ENCODE measurements at places on chromosomes 7 and 10. TPM values are rescaled to one million over a fixed set of nuclear protein-coding genes. Genes with fewer than 3 reads are reported as not detected.

- H3K36me3 ChIP-seq: no peaks in the 10 kb centered on the region
- no peak for DNase-seq
- H3K4me3 ChIP-seq: no peak overlapping the region
- peaks cover 53% of the 10 kb centered on the region for H3K27me3 ChIP-seq
These were observed 2.5 kb upstream of the KCNH2 start for GRCh38 chr7:150980663-150981062.

GRCh38 chr7:151871189-151871735 lies 5.7 kb downstream of the PRKAG2 start:
- H3K27ac ChIP-seq: no peak overlapping the region
- no peaks in the 10 kb centered on the region for H3K36me3 ChIP-seq
- DNase-seq: no peak
- H3K4me1 ChIP-seq: peaks cover 2% of the 10 kb centered on the region
- no peak overlapping the region for H3K4me3 ChIP-seq
- H3K27me3 ChIP-seq: peaks cover 1% of the 10 kb centered on the region

DNA sequence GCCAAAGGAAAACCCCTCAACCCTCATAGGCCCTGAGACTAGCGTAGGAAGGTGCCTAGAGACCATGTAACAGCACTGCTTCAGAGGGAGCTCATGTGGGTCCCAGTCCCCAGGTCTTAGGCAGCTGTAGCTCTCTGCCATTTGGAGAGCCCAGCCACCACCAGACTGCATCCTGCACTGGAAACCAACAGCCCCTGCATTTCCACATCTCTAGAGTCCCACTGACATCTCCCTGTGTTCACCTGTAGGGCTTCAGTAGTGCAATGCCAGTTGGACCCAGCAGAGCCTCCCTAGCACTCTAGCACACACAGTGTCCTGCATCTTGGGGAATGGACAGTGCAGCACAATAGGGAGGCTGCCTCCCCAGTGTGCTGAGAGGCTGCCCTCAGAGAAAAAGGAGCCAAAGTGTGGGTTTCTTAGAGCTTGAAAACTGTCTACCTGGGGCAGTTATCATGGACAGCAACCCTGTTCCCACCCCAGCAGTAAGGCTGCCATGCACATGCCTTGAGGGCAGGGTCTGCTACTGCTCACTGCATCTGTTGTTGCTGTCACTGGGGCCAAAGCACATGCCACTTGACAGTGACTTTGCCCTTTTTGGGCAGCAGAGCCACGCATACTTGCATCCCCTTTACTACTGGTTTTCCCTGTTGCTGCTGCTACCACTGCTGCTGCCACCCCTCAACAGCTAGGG lies 46.7 kb upstream of the ANTXRL start:
- no peaks in the 10 kb centered on the region for H3K36me3 ChIP-seq
- H3K4me1 ChIP-seq: no peaks in the 10 kb centered on the region
- H3K4me3 ChIP-seq: no peak overlapping the region
- no peak overlapping the region for H3K27ac ChIP-seq
- no peak for DNase-seq

- H3K27ac ChIP-seq: peak within 1 kb of the TSS; percentile 21
- DNase-seq: peak; percentile 48
- peak within 1 kb of the TSS; percentile 38 for H3K4me3 ChIP-seq
- H3K27me3 ChIP-seq: peaks cover 67% of the 10 kb centered on the region
- H3K36me3 ChIP-seq: no peaks in the 10 kb centered on the region
These were observed at the start of gene EBF3 for GRCh38 chr10:129963641-129964501. EBF3 (minus strand) TSS chr10:129964274; CDS start chr10:129963768, 506 bp downstream.

DNA sequence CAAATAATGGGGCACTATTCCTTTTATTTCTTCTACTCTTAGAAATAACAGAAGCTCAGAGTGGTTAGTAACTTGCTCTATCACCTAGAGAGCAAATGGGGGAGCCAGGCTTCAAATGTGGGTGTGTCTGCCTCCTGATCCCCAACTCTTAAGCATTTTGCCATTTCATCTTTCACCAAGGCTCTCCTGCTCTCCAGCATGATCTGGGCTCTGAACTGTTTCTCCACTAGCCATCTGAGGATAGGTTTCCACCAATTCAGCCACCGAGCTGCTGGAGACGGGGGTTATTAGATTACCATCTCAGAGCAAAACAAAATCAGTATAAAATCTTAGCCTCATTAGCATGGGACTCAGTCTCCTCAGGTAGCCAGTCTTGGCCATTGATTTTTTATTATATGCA lies 20.2 kb upstream of the VAX1 start:
- H3K27ac ChIP-seq: no peak overlapping the region
- peaks cover 51% of the 10 kb centered on the region for H3K27me3 ChIP-seq
- no peaks in the 10 kb centered on the region for H3K4me1 ChIP-seq
- H3K4me3 ChIP-seq: no peak overlapping the region
- DNase-seq: no peak

DNA sequence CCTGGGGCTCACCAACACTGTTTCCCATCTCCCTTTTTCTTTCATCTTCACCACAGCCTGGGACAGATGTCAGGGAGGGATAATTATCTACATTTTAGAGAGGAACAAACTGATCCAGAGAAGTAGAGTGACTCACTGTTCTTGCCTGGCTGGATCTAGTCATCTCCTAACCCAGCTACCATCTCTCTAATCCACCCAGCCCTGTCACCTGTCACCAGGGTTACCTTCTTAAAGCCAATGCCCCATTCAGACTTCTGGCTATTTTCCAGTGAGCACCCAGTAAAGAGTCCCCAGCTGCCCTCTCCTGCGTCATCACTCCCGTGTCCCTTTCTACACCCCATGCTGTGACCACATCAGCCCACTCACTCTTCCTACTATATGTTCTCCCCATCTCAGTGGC lies 68.4 kb upstream of the DUSP5 start:
- no peak for DNase-seq
- no peak overlapping the region for H3K4me3 ChIP-seq
- H3K27me3 ChIP-seq: no peaks in the 10 kb centered on the region
- no peaks in the 10 kb centered on the region for H3K36me3 ChIP-seq

- H3K27ac ChIP-seq: no peak overlapping the region
- no peaks in the 10 kb centered on the region for H3K27me3 ChIP-seq
- no peaks in the 10 kb centered on the region for H3K36me3 ChIP-seq
- no peak for DNase-seq
- H3K4me3 ChIP-seq: no peak overlapping the region
These were observed 52.0 kb upstream of the SMNDC1 start for GRCh38 chr10:110356628-110357245.

DNA sequence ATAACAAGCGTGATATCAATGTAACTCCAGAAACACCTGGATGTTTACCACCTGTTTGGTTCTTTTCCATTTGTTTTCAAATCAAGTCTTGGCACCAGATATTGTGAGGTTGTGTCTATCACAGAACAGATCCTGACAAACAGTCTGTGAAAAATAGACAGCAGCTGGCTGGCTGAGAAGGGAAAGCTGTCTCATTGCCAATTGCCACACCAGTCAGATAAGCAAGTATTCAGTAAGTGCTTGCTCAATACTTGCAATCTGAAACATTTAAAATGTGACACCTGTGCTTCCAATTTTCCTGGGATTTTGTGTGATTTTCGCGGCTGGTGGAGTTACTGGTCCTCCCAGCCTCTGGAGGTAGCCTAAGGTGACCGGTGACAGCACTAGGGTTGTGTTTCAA lies 147.9 kb upstream of the MYO3A start:
- no peak overlapping the region for H3K4me3 ChIP-seq
- H3K4me1 ChIP-seq: no peaks in the 10 kb centered on the region
- H3K27ac ChIP-seq: no peak overlapping the region
- no peak for DNase-seq
- no peaks in the 10 kb centered on the region for H3K36me3 ChIP-seq

GRCh38 chr10:13078912-13079775 lies 20.8 kb upstream of the OPTN start:
- peaks cover 5% of the 10 kb centered on the region for H3K27me3 ChIP-seq
- H3K36me3 ChIP-seq: no peaks in the 10 kb centered on the region
- H3K4me1 ChIP-seq: no peaks in the 10 kb centered on the region
- H3K4me3 ChIP-seq: no peak overlapping the region
- no peak overlapping the region for H3K27ac ChIP-seq

DNA sequence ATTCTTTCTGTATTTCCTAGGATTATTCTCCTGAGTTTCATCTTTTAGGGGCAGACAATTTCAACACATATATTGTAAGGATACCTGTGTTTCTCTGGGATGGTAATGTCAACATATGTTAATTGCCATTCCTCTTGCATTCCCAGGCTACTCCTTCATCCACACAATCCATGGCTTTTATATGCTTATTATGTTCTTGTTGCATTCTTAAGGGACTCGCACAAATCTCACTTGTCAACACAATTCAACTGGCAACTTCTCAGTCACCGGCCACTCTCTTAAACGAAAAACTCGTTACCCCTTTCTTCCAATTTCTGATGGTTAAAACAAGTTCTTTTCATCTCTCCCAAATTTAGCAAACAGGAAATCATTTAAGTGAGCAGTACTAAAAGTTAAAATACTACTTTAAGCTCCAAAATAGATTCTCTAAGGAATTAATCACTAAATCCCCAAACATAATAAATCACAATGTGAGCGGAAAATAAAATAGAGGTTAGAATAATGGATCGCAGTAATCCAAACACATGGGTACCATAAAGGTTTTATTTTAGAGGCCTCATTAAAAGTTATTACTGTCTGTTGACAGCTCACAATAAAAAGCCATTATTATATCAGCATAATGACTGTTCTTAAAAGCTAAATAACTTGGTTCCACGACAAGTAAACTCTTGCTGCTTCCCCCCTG lies 223.2 kb downstream of the ELMO1 start:
- no peaks in the 10 kb centered on the region for H3K4me1 ChIP-seq
- H3K36me3 ChIP-seq: peaks cover 6% of the 10 kb centered on the region
- H3K27ac ChIP-seq: no peak overlapping the region

DNA sequence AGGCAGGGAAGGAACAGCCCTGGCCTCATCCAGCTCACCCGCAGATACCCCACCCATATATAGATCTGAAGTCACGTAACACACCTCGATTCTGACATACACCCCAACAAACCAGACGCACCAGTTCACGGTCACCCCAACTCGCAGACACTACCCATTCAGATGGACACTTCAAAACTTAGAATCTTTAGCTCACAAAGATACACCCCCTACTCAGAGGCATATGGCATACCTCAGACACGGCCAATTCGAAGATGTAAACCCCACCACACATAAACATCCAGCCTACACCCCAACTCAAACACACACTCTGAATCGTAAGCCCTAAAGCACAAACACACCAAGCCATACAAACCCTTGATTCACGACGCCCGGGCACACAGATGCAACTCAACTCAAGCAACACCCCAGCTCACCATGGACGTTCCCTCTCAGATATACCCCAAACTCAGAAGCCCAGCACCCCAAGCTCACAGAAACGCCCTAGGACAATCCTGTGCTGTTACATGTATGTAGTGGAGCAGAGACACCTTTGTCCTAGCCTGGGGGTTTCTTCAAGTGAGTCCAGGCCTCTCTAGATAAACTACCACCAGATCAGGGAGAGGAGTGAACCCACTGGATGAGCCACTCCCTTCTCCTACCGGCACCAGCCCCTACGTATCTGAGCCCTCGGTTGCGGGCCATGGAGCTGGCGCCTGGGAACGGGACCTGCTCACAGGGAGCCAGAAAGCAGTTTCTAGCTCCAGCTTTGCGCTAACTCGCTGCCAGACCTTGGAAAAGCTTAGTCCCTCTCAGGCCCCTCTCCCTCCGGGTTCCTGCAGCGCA lies 8.8 kb downstream of the PSD start:
- H3K27me3 ChIP-seq: peaks cover 40% of the 10 kb centered on the region
- DNase-seq: no peak
- H3K4me3 ChIP-seq: no peak overlapping the region
- no peaks in the 10 kb centered on the region for H3K36me3 ChIP-seq
- H3K4me1 ChIP-seq: no peaks in the 10 kb centered on the region
- no peak overlapping the region for H3K27ac ChIP-seq

DNA sequence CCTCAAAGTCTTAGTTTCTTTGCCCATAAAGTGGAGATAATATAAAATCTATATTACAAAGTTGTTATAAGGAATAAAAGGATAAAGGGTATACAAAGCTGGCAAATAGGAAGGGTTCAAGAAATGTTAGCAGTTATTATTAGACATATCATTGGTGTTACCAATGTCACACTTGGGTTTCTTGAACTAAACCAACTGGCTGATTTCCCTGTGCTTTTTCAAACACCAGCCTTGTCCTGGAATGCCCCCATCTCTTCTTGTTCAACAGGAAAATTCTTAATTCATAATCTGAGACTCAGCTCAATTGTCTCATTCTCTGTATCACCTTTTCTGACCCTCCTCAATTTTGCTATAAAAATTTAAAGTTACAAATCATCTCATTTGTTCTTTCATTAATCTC lies 143.7 kb upstream of the LRRTM3 start:
- H3K4me3 ChIP-seq: no peak overlapping the region
- H3K4me1 ChIP-seq: no peaks in the 10 kb centered on the region
- H3K27ac ChIP-seq: no peak overlapping the region
- no peaks in the 10 kb centered on the region for H3K36me3 ChIP-seq
- no peak for DNase-seq
- H3K27me3 ChIP-seq: no peaks in the 10 kb centered on the region

Gene FAM237B
- total RNA-seq: not detected

Gene ASL
- 48.4 TPM for total RNA-seq

Gene SPDYE16
- total RNA-seq: 0.22 TPM

Gene ZC3HAV1L
- 25.7 TPM for total RNA-seq

Gene ZSCAN21
- total RNA-seq: 7.7 TPM

Gene NFKB2
- 21.9 TPM for total RNA-seq

Gene CYP3A4
- total RNA-seq: not detected
